Iris pigment epithelial cell (primary cell): ENCODE measurements at places on chromosomes 3 and 15.

GRCh38 chr15:101445562-101446517 lies 43.7 kb downstream of the PCSK6 start:
- DNase-seq, result peak; percentile 90

DNA sequence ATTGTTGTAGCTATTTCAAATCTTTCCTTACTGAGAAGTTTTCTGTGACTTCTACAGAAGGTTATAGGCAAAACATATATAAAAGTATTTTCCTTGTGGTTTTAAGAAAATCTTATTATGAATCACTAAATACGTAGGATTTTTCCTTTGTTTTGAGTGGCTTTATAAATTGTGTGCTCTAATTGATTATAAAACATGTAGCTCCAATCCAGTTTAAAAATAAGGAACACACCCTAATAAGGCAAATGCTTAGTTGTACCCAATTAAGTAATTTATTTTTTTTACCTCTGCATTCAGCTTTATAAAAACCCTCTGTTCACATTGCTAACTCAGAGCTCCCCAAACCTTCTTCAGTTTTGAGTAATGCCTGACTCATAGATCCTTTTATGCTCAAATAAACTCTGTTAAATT lies 408.0 kb downstream of the NAALADL2 start:
- DNase-seq, result peak; percentile 70

- DNase-seq, result peak; percentile 23
Observed at GRCh38 chr3:25094932-25095685, 333.0 kb upstream of the RARB start.

DNA sequence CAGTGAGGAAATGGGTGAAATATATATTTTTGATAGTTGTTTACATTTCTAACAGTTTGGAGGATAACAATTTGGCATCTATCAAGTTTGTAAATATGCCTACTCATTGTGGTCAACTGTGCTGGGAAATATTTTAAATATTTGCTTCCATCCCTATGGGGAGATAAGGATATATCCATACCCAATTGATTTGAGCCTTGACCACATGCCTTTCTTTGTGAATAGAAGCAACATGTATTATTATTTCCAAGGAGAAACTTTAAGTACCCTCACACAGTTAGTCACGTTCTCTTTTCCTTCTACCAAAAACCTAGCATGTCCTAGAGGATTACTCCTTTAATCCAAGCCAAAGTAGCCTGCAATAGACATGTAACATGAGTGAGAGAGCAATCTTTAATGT lies 245.4 kb upstream of the CBLB start:
- peak; percentile 57 for DNase-seq

DNA sequence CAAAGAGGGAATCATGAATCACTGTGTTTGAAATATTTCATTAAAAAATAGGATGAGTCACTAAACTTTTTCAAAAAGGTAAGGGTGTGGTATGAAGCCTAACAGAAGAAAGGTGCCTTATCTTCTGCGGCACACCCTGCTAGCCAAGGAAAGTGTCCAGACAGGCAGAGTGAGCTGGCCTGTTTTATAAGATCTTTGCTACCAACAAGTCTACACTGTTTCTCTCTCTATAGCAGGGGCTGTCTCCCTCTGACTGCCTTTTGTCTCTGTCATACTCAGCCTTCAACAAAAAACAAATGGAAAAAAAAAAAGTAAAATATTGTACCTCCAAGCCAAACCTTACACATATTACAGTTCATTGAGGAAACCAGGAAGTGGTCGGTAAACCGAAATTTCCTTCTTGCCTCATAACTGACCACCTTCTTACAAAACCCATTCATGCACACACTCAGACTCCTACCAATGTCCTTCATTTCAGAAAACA lies 9.1 kb downstream of the ZDHHC3 start:
- no peak for DNase-seq

GRCh38 chr3:129002573-129003569 lies 1.8 kb downstream of the EFCC1 start:
- no peak for DNase-seq

GRCh38 chr15:57213862-57214261 lies 162.4 kb upstream of the CGNL1 start:
- peak; percentile 68 for DNase-seq

DNA sequence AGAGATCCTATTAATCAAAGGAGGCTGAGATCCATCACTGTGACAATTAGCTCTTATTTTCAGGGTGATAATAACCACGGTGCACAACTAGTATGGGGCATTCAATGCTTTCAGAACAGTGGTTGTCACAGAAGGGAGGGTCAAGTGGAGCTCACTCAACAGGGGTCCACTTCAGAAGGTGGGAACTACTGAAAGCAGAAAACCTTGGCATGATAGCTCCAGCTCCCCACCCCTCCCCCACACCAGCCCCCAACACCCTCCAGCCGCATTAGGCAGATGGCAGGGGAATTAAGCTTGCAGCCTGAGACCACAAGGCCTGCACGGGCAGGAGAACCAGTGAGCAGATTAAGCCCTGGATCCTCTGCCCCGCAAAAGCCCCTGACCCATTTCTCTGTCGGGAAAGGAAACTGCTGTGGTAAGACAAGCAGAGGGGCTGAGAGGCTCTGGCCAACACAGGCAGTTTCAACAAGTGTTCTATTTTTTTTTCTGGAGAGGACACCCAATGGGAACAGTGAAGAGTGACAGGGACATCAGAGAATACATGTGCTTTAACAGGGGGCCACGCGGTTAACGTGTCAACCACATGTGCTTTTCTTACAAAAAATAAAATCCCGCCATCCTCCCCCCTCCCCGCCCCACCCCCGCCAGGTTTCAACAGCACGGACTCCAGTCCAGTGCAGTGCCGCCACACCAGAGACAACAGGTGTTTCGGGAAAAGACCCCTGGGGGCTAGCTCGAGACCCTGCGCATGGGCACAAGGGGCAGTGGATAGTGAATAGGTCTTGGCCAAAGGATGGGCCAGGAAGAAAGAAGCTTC lies 997 bp downstream of the FYCO1 start:
- no peak for DNase-seq

- peak; percentile 92 for DNase-seq
Observed at GRCh38 chr15:35557544-35557943, 11.6 kb upstream of the DPH6 start.

DNA sequence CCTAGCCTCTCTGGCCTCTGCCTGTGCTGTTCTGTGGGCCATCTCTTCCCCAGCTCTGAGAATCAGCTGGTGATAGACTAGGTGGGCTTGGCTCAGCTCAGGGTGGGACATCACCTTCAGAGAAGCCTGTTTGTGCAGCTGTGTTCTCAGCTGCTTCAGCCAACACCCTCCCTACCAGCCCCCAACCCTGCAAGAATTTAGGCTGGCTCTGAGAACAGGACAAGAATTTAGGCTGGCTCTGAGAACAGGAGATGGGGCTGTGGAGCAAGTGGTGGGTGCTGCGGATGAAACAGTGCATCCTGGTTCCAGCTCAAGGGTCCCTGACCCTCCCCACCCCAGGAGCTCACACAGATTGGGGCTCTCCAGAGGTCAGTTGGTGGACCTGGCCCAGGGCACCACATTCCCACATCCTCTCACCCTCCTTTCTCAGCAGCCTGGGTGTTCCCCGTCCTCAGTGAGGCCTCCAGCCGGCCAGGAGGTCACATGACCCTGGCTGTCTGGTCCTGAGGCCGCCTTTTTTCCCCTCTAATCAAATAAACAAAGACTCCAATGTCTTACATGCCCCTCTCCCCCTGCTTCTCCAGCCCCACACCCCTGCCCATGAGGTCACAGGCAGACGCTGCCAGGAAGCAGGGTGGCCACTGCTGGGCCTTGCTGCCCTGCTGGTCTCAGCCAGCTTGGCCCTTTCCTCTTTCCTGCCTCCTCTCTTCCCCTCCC lies 14.9 kb downstream of the PLEKHO2 start:
- DNase-seq, result peak; percentile 71

DNA sequence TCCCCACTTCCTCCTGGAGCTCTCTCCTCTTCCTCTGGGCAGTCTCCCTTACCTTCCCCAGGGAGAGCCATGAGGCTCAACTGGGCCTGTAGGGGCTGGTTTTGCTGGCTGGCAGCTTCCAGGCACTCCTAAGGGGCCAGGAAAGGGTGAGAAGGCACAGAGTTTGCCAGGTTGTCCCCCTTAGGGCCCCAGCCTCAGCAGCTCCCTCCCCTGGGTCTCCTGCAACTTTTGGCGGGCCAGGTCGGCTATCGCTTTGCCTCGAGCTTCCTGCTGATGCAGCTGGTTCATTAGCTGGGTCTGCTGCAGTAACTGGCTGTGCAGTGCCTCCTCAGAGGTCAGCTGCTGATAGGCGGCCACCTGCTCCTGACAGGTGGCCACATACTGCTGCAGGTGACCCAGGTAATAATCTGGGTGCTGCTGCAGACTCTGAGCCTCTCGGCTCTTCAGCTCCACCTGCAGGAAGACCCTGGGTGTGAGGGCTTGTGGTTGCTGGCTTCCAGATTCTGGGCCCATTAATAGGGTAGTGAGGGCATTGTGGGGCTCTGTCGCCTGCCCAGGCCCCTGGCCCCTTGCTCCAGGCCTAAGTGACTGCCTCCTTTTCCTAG lies 29.7 kb upstream of the OR4F6 start:
- DNase-seq, result no peak

DNA sequence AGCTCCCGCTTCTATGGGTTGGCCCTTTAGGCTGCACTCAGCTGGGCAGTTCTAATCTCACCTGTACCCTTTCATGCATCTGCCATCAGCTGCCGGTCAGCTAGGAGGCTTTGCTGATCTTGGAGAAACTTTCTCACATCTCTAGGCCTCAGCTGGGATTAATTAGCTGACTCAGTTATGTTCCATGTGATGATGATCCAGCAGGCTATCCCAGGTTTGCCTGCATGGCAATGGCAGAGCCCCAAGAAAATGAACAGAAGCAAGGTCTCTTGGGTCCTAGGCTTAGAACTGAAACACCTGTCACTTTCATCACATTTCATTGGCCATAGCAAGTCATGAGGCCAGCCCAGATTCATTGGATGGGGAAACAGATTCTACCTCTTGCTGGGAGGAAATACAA lies 304.6 kb upstream of the TBC1D5 start:
- DNase-seq, result no peak

GRCh38 chr15:55007561-55007960 lies 189.2 kb downstream of the RSL24D1 start:
- DNase-seq, result no peak

GRCh38 chr3:25493786-25494185 lies 65.7 kb downstream of the RARB start:
- DNase-seq, result peak; percentile 97

GRCh38 chr3:118766306-118766669 lies 268.4 kb downstream of the IGSF11 start:
- DNase-seq, result no peak

- peak; percentile 11 for DNase-seq
Observed at GRCh38 chr3:191143224-191143623, 55.8 kb upstream of the OSTN start.
